ENCODE measurements at places on chromosomes 12 and 14. TPM values are rescaled to one million over a fixed set of nuclear protein-coding genes. Genes with fewer than 3 reads are reported as not detected.

DNA sequence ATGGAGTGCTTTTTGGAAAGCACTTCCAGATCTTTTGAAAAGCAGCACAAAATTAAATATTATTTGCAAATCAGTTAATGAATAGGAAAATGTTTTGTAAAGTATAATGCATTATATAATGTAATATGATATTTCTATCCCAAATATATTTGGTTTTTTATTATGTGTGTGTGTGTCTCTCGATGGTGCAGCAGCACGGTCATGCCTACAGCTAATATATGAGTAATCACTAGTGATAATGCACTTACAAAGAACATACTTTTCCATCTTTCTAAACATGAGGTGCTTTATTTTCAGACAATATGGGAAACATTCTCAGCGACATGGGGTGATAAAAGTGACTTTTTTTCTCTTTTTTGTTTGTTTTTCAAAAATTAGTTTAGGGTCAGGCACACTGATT is 1.3 kb upstream of the EEA1 start:
- DNase-seq: no peak

DNA sequence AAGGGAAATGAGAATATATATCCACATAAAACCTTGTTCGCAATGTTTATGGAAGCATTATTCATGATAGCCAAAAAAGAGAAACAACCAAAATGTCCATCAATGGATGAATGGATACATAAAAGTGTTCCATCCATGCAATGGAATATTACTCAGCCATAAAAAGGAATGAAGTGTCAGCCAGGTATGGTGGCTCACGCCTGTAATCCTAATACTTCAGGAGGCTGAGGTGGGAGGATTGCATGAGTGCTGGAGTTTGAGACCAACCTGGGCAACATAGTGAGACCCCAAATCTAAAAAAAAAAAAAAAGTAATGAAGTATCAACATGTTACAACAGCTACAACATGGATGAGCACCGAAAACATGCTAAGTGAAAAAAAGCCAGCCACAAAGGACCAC is 23.6 kb upstream of the C12orf76 start:
- no peak for DNase-seq

PKP2 gene
- 3.2 TPM for polyA plus RNA-seq

DNA sequence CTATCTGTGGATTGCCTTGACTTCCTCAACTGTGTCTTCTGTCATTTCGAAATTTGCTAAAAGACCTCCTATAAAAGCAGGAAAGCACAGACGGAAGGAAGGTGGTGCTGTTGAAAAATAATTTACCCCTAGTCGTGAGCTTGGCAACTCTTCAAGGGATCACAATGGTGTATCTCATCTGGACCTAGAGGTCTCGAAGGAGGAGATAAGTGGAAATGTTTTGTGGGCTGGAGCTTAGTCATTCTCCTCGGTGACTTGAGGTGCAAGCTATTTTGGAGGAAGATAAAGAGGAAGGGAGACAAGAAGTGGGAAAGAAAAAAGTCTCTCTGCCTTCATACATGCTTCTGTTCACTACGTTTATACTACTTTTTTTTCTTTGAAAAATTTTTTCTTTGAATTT is 89.9 kb downstream of the FLRT2 start:
- DNase-seq: no peak

DNA sequence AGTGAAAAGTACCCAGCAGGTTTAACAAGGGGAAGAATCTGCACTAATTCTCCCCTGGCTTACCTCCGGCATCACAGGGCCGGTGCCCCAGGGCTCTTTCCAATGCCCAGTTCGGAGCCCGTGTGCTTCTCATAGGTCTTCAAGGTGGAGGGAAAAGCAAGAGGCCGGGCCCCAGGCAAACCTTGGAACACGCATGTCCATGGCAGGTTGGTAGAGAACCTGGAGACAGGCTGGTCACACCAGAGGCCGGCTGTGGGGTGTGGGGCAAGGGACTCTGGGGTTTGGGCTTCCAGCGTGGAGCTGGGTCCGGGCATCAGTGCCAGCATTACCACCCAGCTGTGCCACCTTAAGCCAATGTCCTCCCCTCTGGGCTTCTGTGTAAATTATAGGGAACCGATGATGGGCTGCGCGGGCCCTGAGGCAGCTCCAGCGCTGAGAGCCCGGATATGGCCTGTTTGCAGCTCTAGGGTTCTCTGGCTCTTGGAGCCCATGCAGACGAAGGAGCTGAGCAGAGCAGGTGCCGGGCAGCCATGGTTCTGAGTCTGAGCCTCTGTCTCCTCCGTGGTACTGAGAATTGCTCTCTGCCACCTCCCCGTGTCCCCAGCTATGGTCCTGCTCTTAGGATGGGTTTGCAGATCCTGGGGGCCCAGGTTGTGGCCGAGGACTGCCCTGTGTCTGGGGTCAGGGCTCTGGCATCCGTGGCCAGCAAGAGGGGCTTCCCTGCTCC is 197.0 kb upstream of the C14orf180 start:
- no peak for DNase-seq

GRCh38 chr14:32565256-32565655 is 236.2 kb downstream of the AKAP6 start:
- DNase-seq: no peak

DNA sequence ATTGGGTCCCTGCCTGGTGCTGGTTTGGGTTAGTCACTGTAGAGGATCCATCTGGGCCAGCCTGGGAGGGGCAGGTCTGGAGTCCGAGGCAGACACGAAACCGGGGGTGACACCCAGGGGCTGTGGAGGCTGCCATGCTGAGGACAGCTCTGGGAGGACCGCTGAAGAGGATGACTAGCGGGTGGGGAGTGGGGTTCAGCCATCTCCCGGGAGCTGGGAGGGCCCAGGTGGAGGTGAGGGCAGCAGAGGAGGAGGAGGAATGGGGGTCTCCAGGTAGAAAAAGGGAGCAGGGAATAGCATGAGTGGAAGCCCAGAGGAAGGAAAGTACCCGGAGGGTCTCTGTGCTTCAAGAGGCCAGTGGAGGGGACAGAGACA is 4.0 kb upstream of the DIO3 start:
- no peak for DNase-seq

GRCh38 chr12:98127854-98128253 is 387.5 kb upstream of the TMPO start:
- DNase-seq: no peak

LRRIQ1 gene
- 11.8 TPM for polyA plus RNA-seq

APAF1 gene
- 49.4 TPM for polyA plus RNA-seq

IGFBP6 gene
- 19.0 TPM for polyA plus RNA-seq

- no peak for DNase-seq
These were observed 152.4 kb upstream of the FAR2 start for GRCh38 chr12:28996688-28997087.

- no peak for DNase-seq
These were observed 165.1 kb upstream of the AMIGO2 start for GRCh38 chr12:47244835-47245234.

DNA sequence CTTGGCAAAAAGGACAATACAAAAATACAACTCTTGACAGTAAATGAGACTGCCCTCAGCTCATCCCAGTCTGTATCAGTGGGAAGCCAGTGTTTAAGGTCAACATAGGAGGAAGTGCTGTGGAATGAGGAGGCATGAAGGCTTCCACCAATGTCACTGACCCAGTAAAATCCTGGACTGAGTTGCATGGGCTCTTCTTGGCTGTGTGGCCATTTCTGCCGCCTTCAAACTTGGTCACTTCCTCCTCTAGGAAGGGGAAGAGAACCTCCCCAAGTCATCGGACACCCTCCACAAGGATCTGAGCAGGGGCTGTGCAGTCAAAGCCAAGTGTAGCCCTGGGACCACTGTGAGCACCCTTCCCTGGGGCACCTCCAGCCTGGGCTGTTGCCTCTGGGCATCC is 11.9 kb downstream of the GPR68 start:
- no peak for DNase-seq

Measured in right lung (tissue), 10 donors.